ENCODE measurements at places on chromosomes 7 and 10. TPM values are rescaled to one million over a fixed set of nuclear protein-coding genes. Genes with fewer than 3 reads are reported as not detected.

MGMT gene
- total RNA-seq = 22.5 TPM

TYW1B gene
- total RNA-seq = 7.2 TPM

SRRM3 gene
- not detected for total RNA-seq

PROSER2 gene
- 0.17 TPM for total RNA-seq

COL1A2 gene
- total RNA-seq = not detected

PRKG1 gene
- not detected for total RNA-seq

ZSCAN25 gene
- total RNA-seq = 28.5 TPM

SEMA4G gene
- total RNA-seq = 0.78 TPM

EPDR1 gene
- 0.22 TPM for total RNA-seq

OR2A1 gene
- not detected for total RNA-seq

OR9A2 gene
- 0.56 TPM for total RNA-seq

TCF7L2 gene
- 0.71 TPM for total RNA-seq

Data from activated B cell treated with CpG ODN at 0.5 μM for 24 hours (primary cell).